ENCODE measurements at places on chromosomes 6 and 20. TPM values are rescaled to one million over a fixed set of nuclear protein-coding genes. Genes with fewer than 3 reads are reported as not detected.
A peak's percentile ranks its signal among the peaks of the same experiment; 100 is the strongest.

GRCh38 chr20:31608251-31608945 lies 3.3 kb downstream of the ID1 start:
- DNase-seq, result peak; percentile 93

GRCh38 chr6:134299236-134299635 lies 18.7 kb downstream of the SGK1 start:
- no peak for DNase-seq

DNA sequence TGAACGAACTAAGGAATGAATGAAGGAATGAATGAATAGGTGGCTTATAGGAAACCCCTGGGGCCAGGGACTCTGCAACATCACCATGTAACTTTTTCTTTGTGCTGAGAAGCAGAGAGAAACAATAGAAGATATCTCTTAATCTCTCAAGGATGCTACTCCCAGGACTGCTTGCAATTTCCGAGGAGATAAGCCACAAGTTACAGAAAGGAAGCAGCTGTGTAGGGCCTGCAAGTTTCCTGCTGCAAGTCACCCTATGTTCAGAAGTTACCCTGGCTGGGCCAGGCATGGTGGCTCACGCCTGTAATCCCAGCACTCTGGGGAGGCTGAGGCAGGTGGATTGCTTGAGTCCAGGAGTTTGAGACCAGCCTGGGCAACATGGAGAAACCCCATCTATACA lies 7.3 kb upstream of the MAVS start:
- peak; percentile 25 for DNase-seq

DNA sequence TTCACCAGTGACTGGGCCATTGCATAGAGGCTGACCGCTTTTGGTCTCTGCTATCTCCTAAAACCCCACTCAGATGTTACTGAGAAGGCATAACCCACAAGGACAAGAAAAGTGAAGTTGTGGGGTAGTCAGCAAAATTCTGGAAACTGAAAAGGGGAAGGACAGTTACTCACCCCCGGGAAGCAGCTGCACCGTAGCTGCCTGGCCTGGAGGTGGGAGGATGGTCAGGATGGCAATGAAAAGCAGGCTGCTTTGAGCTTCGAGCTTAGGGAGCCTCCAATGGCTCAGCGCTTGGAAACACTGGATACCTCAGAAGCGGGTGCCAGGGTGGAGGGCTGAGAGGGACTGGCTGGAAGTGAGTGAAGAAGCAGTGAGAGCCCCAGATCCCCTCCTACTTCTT lies 56.0 kb downstream of the KCNK5 start:
- no peak for DNase-seq

DNA sequence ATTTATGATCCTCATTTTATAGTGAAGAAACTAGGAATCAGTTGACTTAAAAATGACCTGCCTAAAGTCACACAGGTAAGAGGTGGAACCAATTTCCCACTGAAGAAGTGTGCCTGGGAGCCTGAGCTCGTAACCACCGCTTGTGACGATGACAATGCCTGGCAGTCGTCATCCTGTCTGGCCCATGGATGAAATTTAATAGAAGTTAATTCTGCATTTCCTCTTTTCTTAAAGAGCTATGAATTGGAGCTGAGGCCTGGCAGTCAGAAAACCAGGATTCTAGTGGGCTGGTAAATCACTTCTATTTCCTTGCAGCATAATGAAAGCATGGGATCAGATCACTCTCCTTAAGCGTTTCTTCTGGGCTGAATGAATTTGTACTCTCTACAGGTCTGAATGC lies 200.0 kb upstream of the SGK1 start:
- DNase-seq, result no peak

GRCh38 chr6:105452376-105452775 lies 49.5 kb upstream of the PREP start:
- DNase-seq, result no peak

- DNase-seq, result no peak
Measured at GRCh38 chr6:36576578-36576977, 17.6 kb upstream of the SRSF3 start.

- no peak for DNase-seq
Measured at GRCh38 chr20:50450493-50450826, 59.7 kb upstream of the PTPN1 start.

- no peak for DNase-seq
Measured at GRCh38 chr20:58571693-58572427, 56.7 kb upstream of the APCDD1L start.

GRCh38 chr20:52405986-52406385 lies 214.4 kb upstream of the ZFP64 start:
- DNase-seq, result no peak

RNGTT gene
- total RNA-seq, result 50.8 TPM

FAM83C gene
- total RNA-seq, result not detected
